NCI-H774 (cell line): ENCODE measurements at places on chromosomes 3 and 15.
A peak's percentile ranks its signal among the peaks of the same experiment; 100 is the strongest.

DNA sequence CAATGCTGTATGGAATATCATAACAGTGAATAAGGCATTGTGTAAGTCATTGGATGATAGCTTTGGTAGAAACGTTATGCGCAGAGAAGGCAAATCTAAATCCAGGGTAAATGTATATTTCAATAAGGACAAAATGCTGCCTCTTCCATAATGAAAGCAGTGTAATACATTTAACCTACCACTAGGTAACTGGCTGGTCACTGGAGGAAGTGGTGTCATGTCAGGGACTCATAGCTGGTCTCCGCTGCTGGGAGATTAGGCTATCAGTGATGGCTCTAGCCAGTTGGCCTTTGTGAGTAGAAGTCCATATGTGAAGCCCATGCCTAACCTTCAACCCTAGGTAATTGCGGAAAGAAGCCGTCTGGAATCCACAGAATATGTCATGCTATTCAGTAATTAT is 140.9 kb downstream of the NLGN1 start:
- DNase-seq: no peak

GRCh38 chr3:123123716-123124616 is 57.1 kb downstream of the PDIA5 start:
- no peak for DNase-seq

DNA sequence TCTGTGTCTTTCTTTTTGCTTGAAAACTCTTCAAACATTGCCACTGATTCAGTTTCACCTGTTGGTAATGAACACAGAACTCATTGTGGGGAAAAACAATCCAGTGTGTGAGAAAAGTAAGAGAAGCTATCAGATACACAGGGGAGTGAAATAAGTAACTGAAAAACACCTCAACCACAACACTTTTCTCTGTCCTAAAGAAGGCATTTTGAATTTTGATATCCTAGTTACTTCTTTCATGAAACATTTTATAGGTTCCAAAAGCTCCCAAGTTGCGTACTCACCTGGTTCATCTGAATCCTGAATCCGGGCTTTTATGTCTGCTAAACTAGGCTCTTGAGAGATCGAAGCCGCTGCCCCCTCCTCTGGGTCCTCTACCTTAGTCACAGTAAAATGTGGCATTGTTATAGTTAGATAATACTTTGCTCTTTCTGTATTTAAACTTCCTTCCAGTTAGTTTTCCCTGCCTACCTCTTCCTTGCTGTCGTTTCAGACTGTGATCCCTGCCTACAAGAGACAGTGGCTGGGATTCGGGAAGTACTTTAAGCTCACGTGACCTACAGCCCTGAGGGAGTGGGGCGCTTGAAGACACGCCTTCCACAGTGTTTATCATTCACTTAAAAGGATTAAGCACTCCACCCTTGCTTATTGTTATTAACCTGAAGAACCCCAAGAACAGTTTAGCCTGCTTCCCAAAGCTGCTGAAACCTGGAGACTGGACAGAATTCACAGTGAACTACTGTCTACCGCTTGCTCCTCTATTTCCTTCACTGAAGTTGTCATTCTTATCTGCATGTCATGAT is 19.1 kb downstream of the SLC12A6 start:
- DNase-seq: peak; percentile 54

DNA sequence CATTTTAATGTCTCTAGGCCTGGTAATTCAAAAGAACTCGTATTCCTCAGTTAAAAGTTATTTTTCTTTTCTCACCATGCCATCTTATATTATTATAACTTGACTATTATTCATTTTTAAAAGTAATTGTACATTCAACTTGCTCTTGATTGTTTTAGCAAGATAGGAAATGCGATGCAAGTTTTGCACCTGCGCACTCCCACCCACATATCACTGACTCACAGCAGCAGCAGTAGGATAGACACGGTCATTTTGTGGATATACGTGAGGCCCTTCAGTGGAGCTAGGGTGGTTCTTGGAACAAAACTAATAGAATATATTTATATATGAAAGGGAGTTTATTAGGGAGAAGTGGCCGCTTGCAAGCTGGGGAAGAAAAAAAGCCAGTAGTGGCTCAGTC is 95.5 kb upstream of the UBE3A start:
- no peak for DNase-seq

GRCh38 chr3:4642611-4643010 is 149.5 kb downstream of the ITPR1 start:
- DNase-seq: no peak

- no peak for DNase-seq
These were observed 65.8 kb downstream of the TFRC start for GRCh38 chr3:196016059-196016458.
